ENCODE measurements at places on chromosomes 13 and 19. TPM values are rescaled to one million over a fixed set of nuclear protein-coding genes. Genes with fewer than 3 reads are reported as not detected.

The SELENOW gene
- total RNA-seq: 150 TPM

The ANKRD24 gene
- 0.29 TPM for total RNA-seq

The ZNF154 gene
- not detected for total RNA-seq

The NCAN gene
- 0.03 TPM for total RNA-seq

The BCL2L12 gene
- 55.5 TPM for total RNA-seq

The ZNF98 gene
- total RNA-seq: not detected

The UHRF1 gene
- 43.0 TPM for total RNA-seq

The ZNF540 gene
- total RNA-seq: not detected

The FBXW9 gene
- total RNA-seq: 13.2 TPM

The ATP4B gene
- total RNA-seq: not detected

The FAM216B gene
- not detected for total RNA-seq

The KLK14 gene
- 0.71 TPM for total RNA-seq

The PALM gene
- 18.2 TPM for total RNA-seq

The PRR12 gene
- 31.4 TPM for total RNA-seq

The CLIP3 gene
- 0.67 TPM for total RNA-seq

The OR4F17 gene
- not detected for total RNA-seq

The TMED1 gene
- total RNA-seq: 29.4 TPM

All from A549 treated with GW870086 at 1 μM for 4 hours (cell line).